Vagina (tissue), 2 donors: ENCODE measurements at places on chromosomes 4 and X.

DNA sequence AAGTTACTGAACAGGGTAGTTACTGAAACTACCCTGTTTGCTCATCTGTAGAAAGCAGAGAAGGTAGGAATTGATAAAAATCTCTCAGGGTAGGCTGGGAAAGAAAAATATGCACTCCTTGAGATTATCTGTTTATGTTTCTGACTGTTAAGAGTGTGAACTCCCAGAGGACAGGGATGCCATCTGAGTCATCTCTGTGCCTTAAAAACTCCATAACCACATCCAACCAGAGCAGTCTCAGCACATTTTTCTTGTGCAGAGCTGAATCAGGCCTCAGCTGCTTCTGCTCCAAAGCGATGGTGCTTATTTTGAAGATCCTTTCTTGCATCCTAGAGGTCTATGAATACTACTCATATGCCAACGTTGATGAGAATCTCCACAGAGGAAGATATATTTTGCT lies 9.9 kb downstream of the CENPVL3 start:
- no peak for DNase-seq

GRCh38 chrX:140040386-140040785 lies 75.1 kb upstream of the CXorf66 start:
- DNase-seq: no peak

GRCh38 chrX:154490021-154490413 lies 412 bp downstream of the SLC10A3 start:
- no peak for DNase-seq

DNA sequence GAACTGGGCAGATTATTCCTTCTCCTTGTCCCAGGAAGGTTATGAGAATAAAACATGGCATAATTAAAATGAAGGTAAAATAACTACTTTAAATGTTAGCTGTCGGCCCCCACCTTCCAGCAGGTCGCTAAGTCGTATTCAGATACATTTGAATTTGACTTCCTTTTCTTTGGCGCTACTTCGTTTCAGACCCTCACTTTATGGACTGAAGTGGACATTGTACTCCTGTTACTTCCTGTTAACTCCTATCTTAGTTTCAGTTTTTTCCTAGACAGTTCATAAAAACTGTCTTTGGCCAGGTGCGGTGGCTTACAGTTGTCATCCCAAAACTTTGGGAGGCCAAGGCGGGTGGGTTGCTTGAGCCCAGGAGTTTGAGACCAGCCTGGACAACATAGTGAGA lies 5.7 kb downstream of the SYAP1 start:
- no peak for DNase-seq

- no peak for DNase-seq
Observed at GRCh38 chr4:16642897-16643296, 255.5 kb downstream of the LDB2 start.

DNA sequence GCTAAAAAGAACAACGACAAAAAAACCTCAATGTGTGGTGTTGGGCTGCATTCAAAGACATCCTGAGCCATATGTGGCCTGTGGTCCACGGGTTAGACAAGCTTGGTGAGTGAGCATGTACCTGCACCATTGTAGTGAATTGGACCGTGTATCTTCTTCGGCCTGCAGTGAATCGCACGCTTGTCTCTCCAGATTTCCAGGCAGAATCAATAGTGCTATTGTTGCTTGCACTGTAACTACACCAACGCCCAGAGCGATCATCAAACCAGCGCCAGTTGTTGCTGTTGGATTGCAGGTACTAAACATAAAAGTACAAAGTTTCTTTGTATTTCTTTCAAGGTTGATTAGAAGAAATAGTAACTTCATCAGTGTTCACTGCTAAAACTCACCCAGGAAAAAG lies 101.6 kb downstream of the HUWE1 start:
- no peak for DNase-seq
